IPS DF 6.9 (cell line): ENCODE measurements at places on chromosomes 12 and 14.

DNA sequence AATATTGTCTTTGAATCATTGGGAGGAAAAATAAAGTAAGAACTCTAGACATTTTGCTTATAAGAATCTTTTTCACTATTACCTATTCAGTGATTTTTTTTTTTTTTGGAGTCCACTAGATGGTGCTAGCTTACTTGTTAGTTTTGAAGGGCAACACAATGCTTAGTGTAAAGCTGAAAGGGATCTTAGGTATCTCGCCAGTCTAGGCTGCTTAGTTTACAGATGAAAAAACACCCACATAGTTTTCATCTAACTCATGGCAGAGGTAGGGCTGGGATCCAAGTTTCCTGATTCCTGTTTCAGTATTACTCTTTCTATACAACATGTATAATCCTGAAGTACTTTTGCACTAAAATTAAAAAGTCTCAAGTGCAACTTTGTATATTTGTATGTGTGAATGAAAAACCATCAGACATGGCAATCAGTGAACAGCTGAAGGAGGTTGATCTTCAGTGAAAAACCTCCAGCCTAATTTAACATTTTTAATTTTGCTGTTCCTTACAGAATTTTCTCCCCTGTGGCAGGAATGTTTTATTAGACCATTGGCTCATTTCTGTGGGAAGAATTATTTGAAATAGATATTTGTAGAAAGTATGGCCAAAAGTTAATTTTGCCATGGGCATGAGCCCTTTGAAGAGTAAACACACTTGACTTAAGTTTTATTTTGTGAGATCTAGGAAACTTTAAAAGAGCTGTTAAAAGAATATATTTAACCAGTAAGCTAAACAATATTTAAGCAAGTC, 40.7 kb downstream of the LRRIQ1 start:
- peak; percentile 25 for DNase-seq

- DNase-seq = no peak
Observed at GRCh38 chr12:88253371-88253978, 111.4 kb downstream of the TMTC3 start.

DNA sequence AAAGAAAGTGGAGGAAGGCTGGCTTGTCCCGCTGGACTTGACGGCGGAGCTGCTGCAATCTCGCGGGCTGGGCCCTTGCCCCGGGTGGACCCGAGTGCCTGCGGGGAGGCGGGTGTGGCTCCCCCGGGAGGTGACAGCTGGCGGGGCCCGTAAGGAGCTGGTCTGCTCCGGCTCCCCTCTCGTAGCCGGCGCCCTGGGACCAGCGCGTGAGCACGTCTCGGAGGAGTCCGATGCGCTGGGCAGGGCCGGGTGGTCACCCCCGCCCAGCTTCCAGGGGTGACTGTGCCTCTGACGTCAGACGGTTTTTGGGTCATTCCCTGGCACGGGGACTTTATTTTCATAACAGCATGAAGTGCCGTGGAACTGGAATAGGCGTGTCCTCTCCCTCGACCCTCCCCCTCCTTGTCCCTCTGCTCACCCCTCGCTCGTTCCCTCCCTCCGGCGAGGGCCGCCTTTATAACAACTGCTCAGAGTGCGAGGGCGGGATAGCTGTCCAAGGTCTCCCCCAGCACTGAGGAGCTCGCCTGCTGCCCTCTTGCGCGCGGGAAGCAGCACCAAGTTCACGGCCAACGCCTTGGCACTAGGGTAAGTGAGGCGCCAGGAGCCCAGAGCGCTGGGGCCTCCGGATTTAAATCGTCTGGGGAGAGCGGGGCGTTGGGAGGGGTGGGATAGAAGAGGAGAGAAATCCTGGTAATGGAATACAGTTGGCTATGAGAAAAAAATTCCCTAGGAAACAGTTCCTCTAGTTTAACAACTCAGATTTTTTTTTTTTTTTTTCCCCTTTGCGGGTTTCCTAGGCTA, at the start of gene GPRC5A:
TSS of gene GPRC5A (plus strand) at position 483 of the 801 bp plus-strand sequence. CDS start 16,688 bp downstream, outside the sequence.
- no peak for DNase-seq

GRCh38 chr12:84117190-84117589, 795.4 kb downstream of the SLC6A15 start:
- no peak for DNase-seq

DNA sequence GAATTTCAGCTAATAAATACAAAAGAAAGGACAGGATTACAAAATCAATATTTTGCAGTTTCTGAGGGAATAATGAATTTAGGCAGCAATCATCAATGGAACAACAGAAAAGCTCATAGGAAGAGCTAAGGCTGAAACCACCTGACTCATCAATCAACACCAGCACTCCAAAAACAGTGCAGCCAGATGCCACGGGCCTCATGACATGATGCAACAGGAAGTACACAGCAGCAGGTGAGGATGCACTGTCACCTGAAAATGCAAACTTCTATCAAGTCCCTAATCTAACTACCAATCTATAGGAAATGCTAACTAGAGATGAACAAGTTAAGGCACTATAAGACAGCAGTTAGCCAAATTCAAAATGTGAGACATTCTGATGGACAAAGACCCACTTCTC, 21.7 kb downstream of the GNS start:
- DNase-seq = no peak

DNA sequence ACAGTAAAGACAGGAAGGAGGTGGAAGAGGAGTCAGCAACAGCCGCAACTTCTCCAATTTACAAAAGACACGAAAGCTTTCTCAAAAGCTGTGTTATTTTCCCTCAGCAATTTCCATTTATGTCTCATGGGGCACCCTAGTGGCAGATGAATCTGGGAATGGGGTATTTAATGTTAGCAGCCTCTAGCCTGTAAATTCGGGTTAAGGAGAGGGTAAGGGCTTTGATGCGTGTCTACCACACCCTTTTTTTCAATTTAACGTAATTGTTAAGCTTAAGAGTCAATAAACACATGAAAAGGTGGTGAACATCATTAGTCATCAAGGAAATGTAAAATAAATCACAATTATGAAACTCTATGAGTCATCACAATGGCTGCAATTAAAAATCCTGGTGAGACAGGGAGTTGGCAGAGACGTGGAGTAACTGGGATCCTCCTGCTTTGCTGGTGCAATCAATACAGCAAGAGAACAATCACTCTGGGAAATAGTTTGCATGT, 986.4 kb downstream of the AACS start:
- no peak for DNase-seq

DNA sequence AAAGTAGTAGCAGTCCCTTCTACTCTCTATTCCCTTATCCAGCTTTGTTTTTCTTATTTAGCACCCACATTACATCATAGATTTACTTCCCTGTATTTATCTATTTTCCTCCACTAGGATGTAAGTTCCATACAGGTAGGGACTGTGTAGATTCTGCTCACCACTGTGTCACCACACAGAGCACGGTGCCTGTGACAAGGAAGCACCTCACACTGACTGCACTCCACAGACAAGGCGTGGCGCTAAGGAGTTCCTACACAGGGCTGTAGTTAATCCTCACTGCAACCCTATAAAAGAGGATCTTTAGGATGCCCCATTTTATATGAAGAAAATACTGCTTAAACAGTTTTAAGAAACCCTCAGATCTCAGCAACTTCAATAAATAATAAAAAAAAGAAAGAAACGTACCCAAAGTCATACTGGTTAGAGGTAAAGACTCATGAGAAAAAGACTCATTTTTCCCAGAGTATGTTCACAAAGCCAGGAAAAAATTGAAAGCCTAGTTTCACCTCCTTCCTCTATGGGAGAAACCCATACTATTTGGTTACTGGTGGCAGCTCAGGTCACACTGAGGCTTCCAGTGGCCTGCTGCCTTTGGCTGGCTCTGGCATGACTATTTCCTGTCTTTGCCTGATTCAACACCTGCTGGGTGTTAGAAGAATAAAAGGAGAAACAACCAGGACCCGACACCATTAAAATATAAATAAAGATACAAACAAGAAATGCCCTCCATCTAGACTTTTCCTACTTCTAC, 36.9 kb downstream of the RAD9B start:
- DNase-seq = no peak

DNA sequence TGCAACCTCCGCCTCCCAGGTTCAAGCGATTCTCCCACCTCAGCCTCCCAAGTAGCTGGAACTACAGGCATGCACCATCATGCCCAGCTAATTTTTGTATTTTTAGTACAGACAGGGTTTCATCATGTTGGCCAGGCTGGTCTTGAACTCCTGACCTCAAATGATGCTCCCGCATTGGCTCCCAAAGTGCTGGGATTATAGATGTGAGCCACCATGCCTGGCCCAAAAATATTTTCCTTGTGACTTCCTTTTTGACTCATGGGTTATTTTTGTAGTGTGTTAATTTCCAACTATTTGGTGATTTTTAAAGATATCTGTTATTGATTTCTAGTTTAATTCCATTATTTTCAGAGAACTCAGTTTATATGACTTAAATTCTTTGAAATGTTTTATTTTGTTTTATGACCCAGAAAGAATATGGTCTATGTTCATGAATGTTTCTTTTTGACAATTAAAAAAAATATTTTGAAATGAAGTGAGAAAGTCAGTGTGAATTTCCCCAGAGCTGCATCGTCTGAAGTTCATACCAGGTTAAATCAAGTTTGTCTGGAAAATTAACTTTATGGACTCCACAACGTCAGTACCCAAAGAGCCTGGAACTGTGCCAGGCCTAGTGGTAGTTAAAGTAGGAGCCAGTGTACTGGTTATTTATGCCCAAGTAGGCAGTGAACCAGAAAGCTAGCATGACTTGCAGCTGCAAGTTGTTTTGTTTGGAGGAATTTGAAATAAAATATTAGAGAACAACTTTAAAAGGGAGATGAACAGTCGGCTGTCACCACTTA, 2.8 kb upstream of the CDKL1 start:
- no peak for DNase-seq
